ENCODE measurements at places on chromosomes 11 and 22.

GRCh38 chr11:77159219-77159936 is 31.3 kb downstream of the MYO7A start:
- no peak for DNase-seq

GRCh38 chr11:10320736-10321465 is 16.0 kb downstream of the ADM start:
- no peak for DNase-seq

DNA sequence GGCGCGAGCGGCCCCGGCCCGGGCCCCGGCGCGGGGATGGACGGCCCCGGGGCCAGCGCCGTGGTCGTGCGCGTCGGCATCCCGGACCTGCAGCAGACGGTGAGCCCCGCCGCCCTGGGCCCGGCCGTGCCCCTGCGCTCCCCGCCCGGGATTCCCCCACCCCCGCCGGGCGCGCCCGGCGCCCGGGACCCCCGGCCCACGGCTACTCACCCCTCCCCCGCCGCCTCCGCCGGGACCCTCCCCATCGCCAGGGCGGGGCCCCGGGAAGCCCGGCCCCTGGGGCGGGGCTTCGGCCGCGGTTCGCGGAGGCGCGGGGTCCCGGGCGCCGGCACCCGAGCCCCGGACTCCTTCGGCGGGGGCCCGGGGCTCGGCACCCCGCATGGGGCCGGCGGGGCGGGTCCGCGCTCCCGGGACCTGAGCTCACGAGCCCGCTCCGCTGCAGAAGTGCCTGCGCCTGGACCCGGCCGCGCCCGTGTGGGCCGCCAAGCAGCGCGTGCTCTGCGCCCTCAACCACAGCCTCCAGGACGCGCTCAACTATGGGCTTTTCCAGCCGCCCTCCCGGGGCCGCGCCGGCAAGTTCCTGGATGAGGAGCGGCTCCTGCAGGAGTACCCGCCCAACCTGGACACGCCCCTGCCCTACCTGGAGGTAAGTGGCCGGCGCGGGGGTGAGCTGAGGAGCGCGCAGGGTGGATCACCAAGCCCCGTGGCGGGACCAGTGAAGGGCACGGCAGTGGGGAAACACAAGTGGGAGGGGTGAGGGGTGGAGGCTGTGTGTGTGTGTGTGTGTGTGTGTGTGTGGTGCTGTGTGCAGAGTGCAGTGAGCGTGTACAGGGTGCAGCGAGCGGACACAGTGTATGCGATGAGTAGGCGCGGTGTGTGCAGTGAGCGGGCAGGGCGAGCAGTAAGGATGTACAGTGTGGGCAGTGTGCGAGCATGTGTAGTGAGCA is 2.3 kb downstream of the SHANK3 start:
- DNase-seq: peak; percentile 24

- no peak for DNase-seq
Observed at GRCh38 chr22:35076630-35077029, 10.7 kb downstream of the ISX start.

GRCh38 chr11:6745465-6746015 is 26.2 kb downstream of the OR2AG2 start:
- DNase-seq: no peak

DNA sequence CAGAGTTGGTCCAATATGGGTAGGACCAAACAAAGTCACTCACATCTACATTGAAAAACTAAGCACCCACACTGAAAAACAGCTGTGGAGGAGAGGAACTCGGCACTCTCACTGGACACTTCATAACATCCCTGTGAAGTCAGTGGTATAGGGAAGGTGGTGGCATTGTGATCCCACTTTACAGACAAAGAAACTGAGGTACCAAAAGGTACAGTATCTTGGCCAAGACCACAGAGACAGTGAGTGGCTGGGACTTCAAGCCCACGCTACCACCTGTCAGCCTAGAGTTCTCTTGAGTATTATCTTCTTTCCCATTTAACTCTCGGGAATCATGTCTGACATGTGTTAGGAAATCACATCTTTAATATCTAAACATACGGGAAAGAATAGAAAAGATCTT is 61.9 kb downstream of the SYN3 start:
- DNase-seq: no peak

DNA sequence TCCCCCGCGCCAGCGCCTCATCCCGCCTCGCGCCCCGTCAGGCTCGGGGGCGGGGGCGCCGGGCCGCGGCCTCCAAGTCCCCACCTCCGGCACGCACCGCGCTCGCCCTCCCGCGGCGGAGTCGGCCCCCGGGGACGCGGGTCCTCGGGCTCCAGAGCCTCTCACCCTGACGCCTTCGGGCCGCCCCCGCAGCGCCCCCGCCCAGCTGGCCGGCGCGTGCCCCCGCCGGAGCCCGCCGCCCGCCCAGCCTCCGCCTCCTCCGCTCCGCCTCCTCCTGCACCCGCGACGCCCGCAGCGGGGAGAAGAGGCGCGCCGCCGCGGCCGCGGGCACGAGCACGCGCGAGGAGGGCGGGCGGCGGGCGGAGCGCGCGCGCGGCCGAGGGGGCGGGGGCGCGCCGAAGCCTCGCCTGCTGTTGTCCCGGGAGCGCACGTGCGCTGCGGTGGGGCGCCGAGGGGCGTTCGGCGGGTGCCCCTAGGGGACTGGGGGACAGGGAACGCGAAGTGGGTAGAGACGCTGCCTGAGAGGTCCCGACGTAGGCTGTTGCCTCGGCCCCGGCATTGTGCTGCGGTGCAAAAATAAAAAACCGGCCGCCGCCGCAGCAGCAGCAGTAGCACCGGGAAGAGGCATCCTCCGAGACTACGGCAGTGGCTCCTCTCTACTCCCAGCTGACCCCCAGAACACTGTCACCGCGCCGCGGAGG is 87.4 kb upstream of the ARHGAP32 start:
- peak; percentile 73 for DNase-seq

DNA sequence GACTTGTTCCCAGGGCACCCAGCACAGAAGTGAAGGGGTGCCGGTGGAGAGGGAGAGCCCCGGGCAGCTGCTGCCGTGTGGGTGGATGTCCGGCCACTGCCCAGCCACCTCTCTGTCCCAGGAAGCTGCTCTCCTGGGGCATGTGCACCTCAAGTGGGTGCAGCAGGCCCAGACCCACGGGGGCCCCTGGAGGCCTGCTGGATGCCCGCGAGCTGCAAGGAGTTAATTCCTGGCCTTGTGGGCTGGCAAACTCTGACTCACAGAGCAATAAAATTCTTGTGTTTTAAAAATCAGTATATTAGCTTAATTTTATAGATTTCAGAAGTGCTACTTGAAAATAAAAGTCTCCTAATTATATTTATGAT is 37.4 kb upstream of the KCNQ1OT1 start:
- no peak for DNase-seq

DNA sequence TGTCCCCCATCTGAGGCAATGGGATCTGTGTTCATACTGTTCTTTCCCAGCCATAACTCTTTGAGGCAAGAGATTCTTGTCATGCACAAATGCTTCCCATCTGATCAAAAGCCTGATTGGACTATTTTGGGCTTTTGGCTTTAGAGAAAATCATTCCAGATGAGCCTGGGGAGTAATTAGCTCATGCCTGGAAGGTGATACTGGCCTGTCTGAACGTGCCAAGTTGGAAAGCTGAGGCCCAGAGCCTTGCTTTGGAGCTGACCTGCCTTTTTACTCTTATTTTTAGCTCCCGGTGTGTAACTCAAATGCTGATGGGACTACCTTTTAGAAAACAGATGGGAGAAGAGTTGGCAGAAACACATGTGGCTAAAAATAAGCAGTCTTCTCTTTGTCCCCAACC is 105.0 kb downstream of the DBX1 start:
- no peak for DNase-seq

GRCh38 chr11:87879118-87879517 is 296.1 kb downstream of the RAB38 start:
- no peak for DNase-seq

DNA sequence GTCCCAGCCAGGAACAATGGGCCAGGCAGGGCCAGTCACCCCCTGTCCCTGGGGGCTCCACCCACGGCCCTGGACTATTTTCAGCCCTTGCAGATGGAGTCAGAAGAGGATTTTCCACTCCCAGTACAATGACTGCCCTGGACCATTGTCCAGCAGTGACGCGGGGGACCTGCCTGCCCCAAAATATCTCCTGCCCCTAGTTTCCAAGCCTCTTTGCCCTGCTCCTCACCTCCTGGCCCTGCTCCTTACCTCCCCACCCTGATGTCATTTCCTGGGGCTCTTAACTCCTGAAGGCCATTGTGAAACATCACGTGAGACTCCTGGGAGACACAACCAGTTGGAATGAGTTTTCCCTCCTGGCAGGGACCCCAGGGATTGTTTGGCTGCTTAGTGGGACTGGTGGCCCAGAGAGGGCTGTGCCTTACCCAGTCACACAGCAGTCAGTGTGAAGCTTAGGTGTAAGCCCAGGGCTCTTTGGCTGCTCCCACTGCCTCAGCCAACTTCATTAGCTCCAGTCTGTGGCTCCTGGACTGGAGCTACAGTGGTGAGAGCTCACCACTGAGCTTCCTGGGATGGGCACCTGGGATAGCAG is 22.2 kb downstream of the P2RY2 start:
- no peak for DNase-seq

GRCh38 chr11:75236062-75236461 is 4.5 kb upstream of the TPBGL start:
- no peak for DNase-seq

DNA sequence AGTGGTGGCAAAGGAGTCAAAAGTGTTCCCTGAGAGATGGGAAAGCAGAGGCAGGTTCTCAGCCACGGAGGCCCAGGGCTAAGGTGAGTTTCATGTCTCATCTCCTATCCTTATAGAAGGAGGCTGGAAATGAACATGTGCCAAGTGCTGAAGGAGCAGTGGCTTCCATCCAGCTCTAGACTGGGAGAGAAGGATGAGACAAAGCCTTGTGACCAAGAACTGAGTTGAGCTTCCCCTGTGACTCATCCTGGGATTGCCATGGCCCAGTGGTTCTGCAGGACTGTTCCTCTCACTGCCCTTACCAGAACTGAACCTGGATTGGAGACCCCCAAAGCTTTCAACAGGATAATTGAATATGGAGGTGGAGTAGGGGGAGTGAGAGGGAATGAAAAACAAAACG is 16.7 kb upstream of the OR9Q1 start:
- DNase-seq: no peak
